ENCODE measurements at places on chromosomes 2 and 18.

DNA sequence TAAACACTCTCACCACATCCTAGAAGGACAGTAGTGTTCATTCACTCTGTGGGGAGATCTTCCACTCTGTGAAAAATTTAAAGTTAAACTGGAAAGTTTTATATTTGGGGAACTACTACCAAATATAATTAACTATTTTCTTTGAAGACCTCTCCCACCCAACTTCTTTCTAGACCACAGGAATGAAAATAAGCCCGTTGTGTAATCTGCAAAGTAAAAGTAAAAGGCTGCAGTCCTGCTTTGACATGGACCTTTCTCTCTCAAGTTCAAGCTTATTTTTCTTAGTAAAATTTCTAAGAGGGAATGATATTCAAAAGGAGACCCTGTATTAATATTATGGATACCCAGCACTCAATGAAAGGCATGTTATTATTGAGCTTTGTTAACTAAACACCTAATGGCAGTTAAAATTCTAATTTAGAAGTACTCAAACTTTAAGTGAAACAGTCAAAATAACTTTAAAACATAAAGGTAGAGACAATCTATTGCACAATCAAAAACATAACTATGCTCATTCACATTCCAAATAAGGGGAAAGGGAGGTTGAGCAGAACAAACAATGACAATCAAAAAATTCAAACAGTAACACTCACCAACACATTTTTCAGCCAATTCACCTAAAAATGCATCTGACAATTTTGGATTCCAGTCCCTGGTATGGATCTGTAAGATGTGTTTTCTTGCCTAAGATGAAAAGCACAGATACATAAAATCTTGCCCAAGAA, 98.5 kb downstream of the ATAD2B start:
- no peak overlapping the region for H3K27ac ChIP-seq
- H3K4me1 ChIP-seq: no peaks in the 10 kb centered on the region
- DNase-seq: no peak
- H3K36me3 ChIP-seq: no peaks in the 10 kb centered on the region

GRCh38 chr2:239570216-239570925, 169.6 kb upstream of the HDAC4 start:
- H3K27ac ChIP-seq: no peak overlapping the region
- DNase-seq: no peak
- H3K4me3 ChIP-seq: no peak overlapping the region

- H3K4me3 ChIP-seq: no peak overlapping the region
- no peak overlapping the region for H3K27ac ChIP-seq
- no peaks in the 10 kb centered on the region for H3K36me3 ChIP-seq
- H3K4me1 ChIP-seq: no peaks in the 10 kb centered on the region
- H3K27me3 ChIP-seq: no peaks in the 10 kb centered on the region
Observed at GRCh38 chr2:202090530-202090929, 17.5 kb downstream of the KIAA2012 start.

- no peak for DNase-seq
- peak overlapping the region; percentile 83 for H3K27ac ChIP-seq
- no peak overlapping the region for H3K4me3 ChIP-seq
- H3K36me3 ChIP-seq: no peaks in the 10 kb centered on the region
- no peaks in the 10 kb centered on the region for H3K27me3 ChIP-seq
- peaks cover 4% of the 10 kb centered on the region for H3K4me1 ChIP-seq
Observed at GRCh38 chr2:46179037-46179621, 118.1 kb upstream of the EPAS1 start.

DNA sequence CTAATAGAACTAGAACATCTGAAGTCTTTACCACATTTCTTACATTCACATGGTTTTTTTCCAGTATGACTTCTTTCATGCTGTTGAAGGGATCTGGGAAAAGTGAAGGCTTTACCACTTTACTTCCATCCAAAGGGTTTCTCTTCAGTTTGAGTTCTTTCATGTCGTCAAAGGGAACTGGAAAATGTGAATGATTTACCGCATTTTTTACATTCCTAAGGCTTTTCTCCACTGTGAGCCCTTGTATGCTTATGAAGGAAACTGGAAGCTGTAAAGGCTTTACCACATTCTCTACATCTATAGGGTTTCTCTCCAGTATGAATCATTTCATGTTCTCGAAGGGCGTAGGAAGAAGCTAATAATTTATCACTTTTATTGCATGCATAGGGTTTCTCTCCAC, 46.7 kb downstream of the NBEAL1 start:
- DNase-seq: no peak
- no peak overlapping the region for H3K4me3 ChIP-seq
- no peaks in the 10 kb centered on the region for H3K4me1 ChIP-seq
- H3K27ac ChIP-seq: no peak overlapping the region
- H3K27me3 ChIP-seq: no peaks in the 10 kb centered on the region
- H3K36me3 ChIP-seq: no peaks in the 10 kb centered on the region

GRCh38 chr2:119929537-119929936, 83.3 kb upstream of the EPB41L5 start:
- no peak overlapping the region for H3K4me3 ChIP-seq
- H3K4me1 ChIP-seq: no peaks in the 10 kb centered on the region
- DNase-seq: no peak
- H3K27me3 ChIP-seq: no peaks in the 10 kb centered on the region

DNA sequence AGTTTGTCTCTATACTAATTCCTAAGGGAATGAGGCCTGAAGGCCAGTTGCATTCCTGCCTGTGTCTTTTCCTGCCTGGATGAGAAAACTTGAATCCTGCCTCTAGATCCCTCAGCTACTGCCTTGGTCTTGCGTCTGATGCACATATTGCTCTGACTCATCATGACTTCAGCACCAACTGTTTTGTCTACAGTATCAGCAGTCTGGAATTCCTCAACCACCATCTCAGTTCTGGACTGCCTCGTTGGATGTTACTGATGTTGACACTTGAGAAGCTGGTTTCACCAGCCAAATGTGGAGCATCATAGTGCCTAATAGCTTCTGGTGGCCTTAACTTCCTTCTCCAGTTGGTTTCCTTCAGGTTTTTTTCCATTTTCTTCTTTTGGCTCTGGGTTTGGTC, 211.0 kb downstream of the CTNNA2 start:
- no peaks in the 10 kb centered on the region for H3K27me3 ChIP-seq
- H3K27ac ChIP-seq: no peak overlapping the region
- no peak overlapping the region for H3K4me3 ChIP-seq
- H3K36me3 ChIP-seq: no peaks in the 10 kb centered on the region

DNA sequence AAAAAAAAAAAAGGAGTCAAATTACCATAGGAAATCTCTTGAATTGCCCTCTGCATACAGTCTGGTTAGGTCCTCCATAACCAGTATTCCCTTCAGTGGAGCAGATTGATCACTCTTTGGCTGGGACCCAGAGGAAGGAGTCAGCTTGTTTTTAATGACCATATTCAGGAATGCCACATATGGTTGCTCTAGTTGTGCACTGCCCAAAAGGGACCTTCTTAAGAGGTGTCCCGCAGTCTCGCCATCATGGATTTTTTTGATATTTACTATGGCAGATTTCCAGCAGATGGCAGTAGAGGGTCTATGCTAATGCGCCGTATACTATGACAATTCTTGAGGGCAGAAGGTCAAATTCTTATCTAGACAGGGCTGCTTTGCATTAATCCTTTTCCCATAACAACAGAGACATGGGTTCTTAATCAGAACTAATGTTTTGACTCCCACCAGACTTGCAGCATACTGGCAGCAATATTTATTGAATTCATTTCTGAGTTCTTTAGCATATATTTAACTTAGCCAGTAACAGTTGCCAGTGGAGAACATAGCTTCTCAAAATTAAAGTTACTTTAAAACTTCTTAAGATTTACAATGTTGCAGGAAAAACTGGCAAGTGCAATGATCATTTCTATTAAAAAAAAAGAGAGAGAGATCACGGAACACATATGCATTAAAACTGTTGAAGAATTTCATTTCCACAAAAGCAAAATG, 31.8 kb upstream of the INPP4A start:
- H3K27me3 ChIP-seq: no peaks in the 10 kb centered on the region
- no peak for DNase-seq
- no peak overlapping the region for H3K4me3 ChIP-seq
- H3K36me3 ChIP-seq: no peaks in the 10 kb centered on the region

GRCh38 chr18:8990276-8991031, 112.0 kb upstream of the NDUFV2 start:
- H3K27me3 ChIP-seq: no peaks in the 10 kb centered on the region
- H3K36me3 ChIP-seq: no peaks in the 10 kb centered on the region
- no peak overlapping the region for H3K27ac ChIP-seq
- H3K4me1 ChIP-seq: peaks cover 20% of the 10 kb centered on the region
- no peak overlapping the region for H3K4me3 ChIP-seq

GRCh38 chr2:29954316-29954715, 32.9 kb upstream of the ALK start:
- H3K27me3 ChIP-seq: peaks cover 5% of the 10 kb centered on the region
- H3K27ac ChIP-seq: no peak overlapping the region
- no peak for DNase-seq

- no peaks in the 10 kb centered on the region for H3K27me3 ChIP-seq
- DNase-seq: no peak
- no peaks in the 10 kb centered on the region for H3K36me3 ChIP-seq
- H3K27ac ChIP-seq: no peak overlapping the region
- H3K4me1 ChIP-seq: no peaks in the 10 kb centered on the region
Observed at GRCh38 chr2:150676747-150677383, 189.4 kb upstream of the RND3 start.

DNA sequence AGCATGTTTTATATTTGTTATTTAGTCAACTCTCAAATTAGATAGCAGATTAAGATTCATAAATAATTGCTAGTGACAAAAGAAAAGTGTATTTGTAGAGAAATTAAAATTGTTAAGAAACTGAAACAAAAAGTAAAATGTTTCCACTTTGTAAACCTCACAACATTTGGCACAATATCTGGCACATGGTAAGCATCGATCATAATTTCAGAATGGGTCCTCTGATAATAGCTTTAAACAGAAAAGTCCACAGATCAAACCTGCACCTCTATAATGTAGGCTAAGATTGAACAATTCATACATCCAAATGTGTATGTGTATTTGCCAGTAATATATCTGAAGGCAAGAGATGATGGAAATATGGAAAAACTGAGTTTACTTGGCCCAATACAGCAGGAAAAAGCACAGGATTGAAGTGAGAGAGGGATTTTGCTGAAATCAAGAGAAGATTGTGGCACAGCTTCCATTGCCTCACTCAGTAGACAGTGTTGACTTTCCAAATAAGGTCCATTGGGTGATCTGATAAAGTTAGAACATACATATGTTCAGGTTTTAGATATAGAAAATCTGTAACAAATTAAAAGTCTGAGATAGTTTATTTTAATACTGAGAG, 39.4 kb downstream of the COBLL1 start:
- no peaks in the 10 kb centered on the region for H3K4me1 ChIP-seq
- no peaks in the 10 kb centered on the region for H3K27me3 ChIP-seq
- H3K27ac ChIP-seq: peak overlapping the region; percentile 37
- no peak for DNase-seq

DNA sequence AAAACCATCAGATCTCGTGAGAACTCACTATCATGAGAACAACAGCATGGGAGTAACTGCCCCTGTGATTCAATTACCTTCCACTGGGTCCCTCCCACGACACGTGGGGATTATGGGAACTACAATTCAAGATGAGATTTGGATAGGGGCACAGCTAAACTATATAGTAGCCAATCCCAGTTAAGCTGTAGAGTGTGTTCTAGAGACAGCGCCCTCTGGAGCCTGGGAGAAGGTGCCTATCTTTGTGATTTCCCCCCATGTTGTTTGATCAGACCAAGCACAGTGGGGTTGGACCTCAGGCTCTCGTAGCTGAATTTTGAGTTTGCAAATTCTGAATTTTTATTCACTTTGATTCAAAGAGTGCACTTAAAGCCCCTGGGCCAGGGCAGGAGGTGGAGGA, 108.2 kb upstream of the TWIST2 start:
- H3K36me3 ChIP-seq: no peaks in the 10 kb centered on the region
- H3K4me3 ChIP-seq: no peak overlapping the region
- DNase-seq: no peak
- peaks cover 22% of the 10 kb centered on the region for H3K27me3 ChIP-seq
- H3K4me1 ChIP-seq: no peaks in the 10 kb centered on the region

- no peaks in the 10 kb centered on the region for H3K27me3 ChIP-seq
- no peak for DNase-seq
- no peak overlapping the region for H3K4me3 ChIP-seq
- H3K27ac ChIP-seq: no peak overlapping the region
- no peaks in the 10 kb centered on the region for H3K36me3 ChIP-seq
Observed at GRCh38 chr2:197248623-197249022, 62.0 kb downstream of the ANKRD44 start.

GRCh38 chr2:201109186-201109585, 6.8 kb upstream of the CFLAR start:
- no peak for DNase-seq
- H3K27me3 ChIP-seq: no peaks in the 10 kb centered on the region
- no peaks in the 10 kb centered on the region for H3K4me1 ChIP-seq
- H3K27ac ChIP-seq: no peak overlapping the region
- no peak overlapping the region for H3K4me3 ChIP-seq
- H3K36me3 ChIP-seq: no peaks in the 10 kb centered on the region

- no peak overlapping the region for H3K4me3 ChIP-seq
- no peaks in the 10 kb centered on the region for H3K27me3 ChIP-seq
- H3K36me3 ChIP-seq: no peaks in the 10 kb centered on the region
- no peak for DNase-seq
Observed at GRCh38 chr2:19675003-19675629, 226.7 kb downstream of the TTC32 start.

- H3K4me1 ChIP-seq: peaks cover 33% of the 10 kb centered on the region
- DNase-seq: no peak
- no peak overlapping the region for H3K27ac ChIP-seq
- no peaks in the 10 kb centered on the region for H3K27me3 ChIP-seq
Observed at GRCh38 chr2:45839508-45840251, 188.2 kb downstream of the PRKCE start.

- no peaks in the 10 kb centered on the region for H3K36me3 ChIP-seq
- no peaks in the 10 kb centered on the region for H3K4me1 ChIP-seq
- no peaks in the 10 kb centered on the region for H3K27me3 ChIP-seq
- DNase-seq: no peak
- no peak overlapping the region for H3K27ac ChIP-seq
- no peak overlapping the region for H3K4me3 ChIP-seq
Observed at GRCh38 chr2:241463276-241464135, 44.9 kb downstream of the STK25 start.

- DNase-seq: no peak
- no peaks in the 10 kb centered on the region for H3K27me3 ChIP-seq
- no peaks in the 10 kb centered on the region for H3K4me1 ChIP-seq
- no peaks in the 10 kb centered on the region for H3K36me3 ChIP-seq
Observed at GRCh38 chr2:72973566-72974435, 56.5 kb downstream of the EMX1 start.

Data from esophagus squamous epithelium (tissue), 5 donors.